ENCODE measurements at places on chromosomes 13 and 19.

DNA sequence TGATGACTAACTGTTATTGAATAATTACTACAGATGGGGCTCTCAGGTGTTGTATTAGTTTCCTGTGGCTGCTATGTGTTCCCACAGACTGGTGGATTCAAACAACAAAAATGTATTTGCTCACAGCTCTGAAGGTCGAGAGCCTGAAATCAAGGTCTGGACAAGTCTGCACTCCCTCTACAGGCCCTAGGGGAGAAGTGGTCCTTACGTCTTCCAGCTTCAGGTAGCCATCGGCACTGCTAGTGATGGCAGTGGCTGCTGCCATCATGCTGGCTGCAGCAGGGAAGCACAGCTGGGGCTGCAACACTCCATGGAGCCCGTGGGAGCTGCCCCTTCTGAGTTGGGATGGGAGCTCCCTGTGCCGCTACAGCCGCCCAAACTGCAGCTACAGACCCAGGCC, 1.9 kb downstream of the TEX26 start:
- DNase-seq: no peak

- DNase-seq: no peak
Measured at GRCh38 chr19:41195675-41196497, 2.9 kb downstream of the CYP2S1 start.

- DNase-seq: no peak
Measured at GRCh38 chr13:109790942-109791605, 4.7 kb upstream of the IRS2 start.

GRCh38 chr13:38763446-38764381, 76.8 kb downstream of the FREM2 start:
- no peak for DNase-seq

DNA sequence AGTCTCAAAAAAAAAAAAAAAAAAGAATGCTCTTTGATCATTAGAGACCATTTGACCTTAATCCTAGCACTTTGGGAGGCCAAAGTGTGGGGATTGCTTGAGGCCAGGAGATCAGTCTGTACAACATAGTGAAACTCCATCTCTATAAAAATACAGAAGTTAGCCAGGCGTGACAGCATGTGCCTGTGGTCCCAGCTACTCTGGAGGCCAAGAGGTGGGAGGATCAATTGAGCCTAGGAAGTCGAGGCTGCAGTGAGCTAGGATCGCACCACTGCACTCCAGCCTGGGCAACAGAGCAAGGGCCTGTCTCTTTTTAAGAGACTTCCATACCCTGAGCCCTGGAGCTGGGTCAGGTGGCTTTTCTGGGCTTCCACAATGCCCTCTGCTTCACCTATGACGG, 11.5 kb upstream of the COLGALT1 start:
- no peak for DNase-seq

- DNase-seq: no peak
Measured at GRCh38 chr19:38878575-38879399, 712 bp upstream of the RINL start.

GRCh38 chr13:51803422-51804294, at the start of gene DHRS12:
DHRS12 (minus strand) TSS chr13:51804163; CDS start chr13:51799659, 4,504 bp downstream.
- no peak for DNase-seq

- DNase-seq: no peak
Measured at GRCh38 chr19:39059302-39059701, 24.9 kb upstream of the ACP7 start.

GRCh38 chr13:113047587-113047986, 58.0 kb upstream of the F7 start:
- DNase-seq: no peak

- DNase-seq: no peak
Measured at GRCh38 chr19:17011485-17011884, 15.1 kb downstream of the CPAMD8 start.

DNA sequence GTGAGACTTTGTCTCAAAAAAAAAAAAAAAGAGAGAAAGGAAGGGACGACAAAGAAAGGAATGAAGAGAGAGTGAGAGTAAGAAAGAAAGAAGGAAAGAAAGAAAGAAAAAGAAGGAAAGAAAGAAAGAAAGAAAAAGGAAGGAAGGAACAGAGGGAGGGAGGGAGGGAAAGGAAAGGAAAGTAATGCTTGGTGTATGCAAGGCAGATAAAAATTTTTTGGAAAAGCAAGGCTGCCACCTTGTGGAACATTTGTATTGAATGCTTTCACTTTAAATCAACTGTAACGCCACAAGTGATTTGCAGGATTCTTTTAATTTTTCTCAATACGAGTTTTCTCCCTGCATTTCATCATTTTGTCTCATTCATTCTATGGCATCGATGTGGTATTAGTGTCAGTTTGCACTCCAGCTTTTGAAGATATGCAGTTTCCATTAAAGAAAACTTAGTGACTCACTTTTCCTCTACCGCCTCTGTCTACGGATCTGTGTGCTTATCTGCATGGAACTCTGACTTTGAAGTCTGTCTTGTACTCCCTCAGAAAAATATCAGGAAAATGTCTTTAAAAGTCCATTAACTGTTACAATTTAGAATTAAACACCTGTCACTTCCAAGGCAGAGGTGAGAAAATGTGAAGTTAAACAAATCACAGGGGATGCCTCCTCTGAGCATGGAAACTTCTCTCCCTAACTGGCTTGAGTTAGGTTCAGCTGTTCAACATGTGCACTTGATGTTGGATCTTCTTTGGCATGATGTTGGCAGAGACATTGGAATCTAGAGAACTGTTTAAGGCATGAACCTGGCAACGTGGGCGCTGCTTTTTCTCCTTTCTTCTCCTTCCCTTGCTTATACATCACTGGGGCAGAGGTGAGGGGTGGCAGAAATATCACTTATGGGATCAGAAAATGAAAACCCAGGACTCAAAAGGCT, 20.0 kb upstream of the ZDHHC20 start:
- DNase-seq: peak; percentile 55

- DNase-seq: no peak
Measured at GRCh38 chr13:59416561-59416960, 747.2 kb downstream of the DIAPH3 start.

DNA sequence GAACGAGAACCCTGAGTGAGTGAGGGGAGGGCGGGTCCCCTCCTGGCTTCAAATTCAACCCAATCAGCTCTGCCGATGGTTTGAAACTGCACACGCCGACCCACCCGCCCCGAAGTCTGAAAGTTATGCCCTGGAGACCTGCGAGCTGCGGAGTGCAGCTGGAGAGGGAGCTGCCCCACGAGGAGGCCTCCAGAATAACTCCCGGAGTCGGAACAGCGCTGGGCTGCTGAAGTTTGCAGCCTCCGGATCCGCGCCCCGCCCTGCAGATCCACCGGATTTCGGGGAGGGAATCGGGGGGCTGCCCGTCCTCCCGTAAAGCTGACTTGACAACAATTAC, 7.0 kb downstream of the POU4F1 start:
- no peak for DNase-seq

GRCh38 chr19:44303976-44304568, 753 bp downstream of the ZNF235 start:
- no peak for DNase-seq

GRCh38 chr19:12789098-12789903, 2.0 kb upstream of the JUNB start:
- DNase-seq: no peak

- no peak for DNase-seq
Measured at GRCh38 chr13:112984954-112985802, 16.2 kb downstream of the MCF2L start.

- no peak for DNase-seq
Measured at GRCh38 chr19:39926170-39926760, 8.2 kb downstream of the FCGBP start.

GRCh38 chr19:18814063-18814462, 17.7 kb upstream of the UPF1 start:
- DNase-seq: no peak

DNA sequence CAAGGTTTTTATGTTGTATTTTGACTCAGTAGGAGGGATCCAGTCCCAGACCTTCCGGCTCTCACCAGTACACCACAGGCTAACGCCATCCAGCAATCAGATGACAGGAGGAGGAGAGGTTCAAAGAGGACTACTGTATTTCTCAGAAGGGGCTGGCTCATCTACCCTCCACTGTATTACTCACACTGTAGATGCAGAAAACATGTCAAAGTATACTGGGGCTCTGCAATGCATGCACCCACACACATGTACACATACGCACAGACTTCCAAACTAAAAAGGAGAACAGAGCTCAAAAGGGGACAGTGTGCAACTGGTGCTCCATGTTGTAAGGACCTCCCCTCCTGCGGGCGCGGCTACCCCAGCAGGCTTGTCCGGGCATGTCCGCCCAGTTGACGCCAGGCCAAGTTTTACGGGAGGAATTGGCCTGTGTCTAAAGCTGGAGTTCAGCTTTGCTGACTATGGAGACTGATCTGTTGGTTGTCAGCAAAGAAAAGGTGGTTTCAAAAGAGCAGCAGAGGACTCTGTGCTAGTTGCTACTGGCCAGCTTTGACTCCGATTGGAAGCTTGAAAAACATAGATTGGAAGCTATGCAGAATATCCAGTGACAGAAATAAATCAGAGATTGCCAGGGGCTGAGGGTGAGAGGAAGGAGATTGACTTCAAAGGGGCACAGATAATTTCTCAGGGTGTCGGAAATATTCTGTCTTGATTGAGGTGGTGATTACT, 314.2 kb downstream of the DLEU7 start:
- DNase-seq: peak; percentile 88

- no peak for DNase-seq
Measured at GRCh38 chr13:87128036-87128435, 543.1 kb upstream of the SLITRK5 start.

DNA sequence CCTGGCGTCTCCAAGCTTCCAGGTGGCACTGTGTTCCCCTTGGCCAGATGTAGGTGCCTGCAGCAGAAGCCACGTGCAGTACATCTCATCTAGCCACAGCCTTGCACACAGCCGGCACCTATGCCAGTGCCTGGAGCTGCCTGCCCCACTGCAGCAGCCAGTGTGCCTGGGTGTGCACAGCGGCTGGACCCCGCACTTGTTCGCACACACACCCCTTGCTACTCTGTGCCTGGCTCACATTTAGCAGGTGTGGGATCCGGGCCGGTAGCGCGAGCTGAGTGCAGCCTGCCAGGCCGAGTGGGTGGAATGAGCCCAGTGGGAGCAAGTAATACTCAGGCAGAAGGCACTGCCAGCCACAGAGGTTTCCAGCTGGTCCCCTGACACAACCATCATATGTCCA, 26.9 kb upstream of the RBM26 start:
- no peak for DNase-seq

DNA sequence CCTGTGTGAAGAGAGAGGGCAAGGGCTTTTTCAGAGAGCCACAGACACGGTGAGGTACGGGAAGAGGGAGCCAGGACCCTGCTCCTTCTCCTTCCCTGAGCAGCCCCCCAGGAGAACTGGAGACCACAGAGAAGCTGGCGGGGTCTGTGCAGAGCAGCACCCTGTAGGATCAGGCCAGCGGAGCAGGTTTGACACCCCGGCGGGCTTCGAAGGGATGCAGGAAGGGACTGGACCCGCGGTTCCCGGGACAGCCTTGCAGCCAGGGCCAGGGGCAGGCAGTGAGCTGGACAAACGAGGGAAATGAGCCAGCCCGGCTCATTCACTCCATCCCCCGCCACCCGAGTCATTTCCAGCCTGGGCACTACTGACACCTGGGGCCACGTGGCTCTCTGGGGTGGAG, 22.2 kb downstream of the CPAMD8 start:
- DNase-seq: no peak

DNA sequence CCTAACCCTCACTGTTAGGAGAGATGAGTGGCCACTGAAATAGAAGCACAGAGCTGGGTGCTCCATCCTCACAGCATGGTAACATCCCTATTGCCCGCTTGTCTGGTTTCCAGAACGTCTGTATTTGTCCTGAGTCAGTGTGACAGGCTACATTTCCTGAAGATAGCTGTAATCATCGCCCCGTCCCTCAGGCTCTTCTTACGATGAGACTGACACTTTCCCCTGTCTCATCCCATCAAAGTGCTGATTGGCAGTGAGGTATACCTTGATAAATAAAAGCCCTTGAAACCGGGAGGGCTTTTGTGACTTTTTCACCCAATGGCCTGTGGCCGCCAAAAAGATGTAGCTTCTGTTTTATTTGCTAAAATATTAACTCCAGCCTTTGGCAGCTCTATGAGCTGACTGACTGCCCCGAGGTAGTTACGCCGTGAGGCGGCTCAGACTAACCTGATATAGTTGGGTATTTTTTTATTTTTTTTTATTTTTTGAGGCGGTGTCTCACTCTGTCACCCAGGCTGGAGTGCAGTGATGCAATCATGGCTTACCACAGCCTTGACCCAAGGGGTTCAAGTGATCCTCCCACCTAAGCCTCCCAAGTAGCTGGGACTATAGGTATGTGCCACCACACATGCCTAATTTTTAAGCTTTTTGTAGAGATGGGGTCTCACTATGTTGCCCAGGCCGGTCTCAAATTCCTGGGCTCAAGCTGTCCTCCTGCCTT, 5.7 kb upstream of the LRRC4B start:
- no peak for DNase-seq

- no peak for DNase-seq
Measured at GRCh38 chr19:41606215-41606837, 20.5 kb downstream of the CEACAM4 start.

DNA sequence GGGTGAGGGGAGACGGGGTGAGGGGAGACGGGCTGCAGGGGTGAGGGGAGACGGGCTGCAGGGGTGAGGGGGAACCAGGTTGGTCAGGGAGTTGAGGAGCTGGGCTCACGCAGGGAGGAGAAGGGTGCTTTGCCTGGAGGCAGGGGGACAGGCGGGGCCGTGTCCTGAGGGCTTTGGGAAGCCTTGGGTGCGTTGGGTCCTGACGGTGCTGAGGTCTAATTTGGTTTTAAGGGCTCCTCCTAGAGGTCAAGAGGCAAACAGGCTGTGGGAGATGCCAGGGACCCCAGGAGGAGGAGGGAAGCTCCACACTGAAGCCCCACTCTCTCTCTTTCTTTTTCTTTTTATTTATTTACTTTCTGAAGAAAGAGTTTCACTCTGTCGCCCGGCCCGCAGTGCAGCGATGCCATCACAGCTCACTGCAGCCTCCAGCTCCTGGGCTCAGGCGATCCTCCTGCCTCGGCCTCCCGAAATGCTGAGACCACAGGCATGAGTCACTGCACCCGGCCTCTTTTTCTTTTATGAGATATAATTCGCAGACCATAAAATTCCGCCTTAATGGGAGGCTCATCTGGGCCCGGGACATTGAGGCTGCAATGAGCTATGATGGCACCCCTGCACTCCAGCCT, 9.3 kb upstream of the MISP start:
- no peak for DNase-seq

GRCh38 chr19:56119582-56119978, 1.5 kb downstream of the ZNF787 start:
- no peak for DNase-seq

GRCh38 chr19:15584541-15585115, 30.4 kb upstream of the CYP4F8 start:
- peak; percentile 4 for DNase-seq

GRCh38 chr19:4083677-4084546, 17.2 kb upstream of the ZBTB7A start:
- no peak for DNase-seq

GRCh38 chr13:51913421-51914136, 51.8 kb downstream of the CCDC70 start:
- DNase-seq: no peak

- no peak for DNase-seq
Measured at GRCh38 chr13:42707048-42707447, 74.3 kb upstream of the FAM216B start.

DNA sequence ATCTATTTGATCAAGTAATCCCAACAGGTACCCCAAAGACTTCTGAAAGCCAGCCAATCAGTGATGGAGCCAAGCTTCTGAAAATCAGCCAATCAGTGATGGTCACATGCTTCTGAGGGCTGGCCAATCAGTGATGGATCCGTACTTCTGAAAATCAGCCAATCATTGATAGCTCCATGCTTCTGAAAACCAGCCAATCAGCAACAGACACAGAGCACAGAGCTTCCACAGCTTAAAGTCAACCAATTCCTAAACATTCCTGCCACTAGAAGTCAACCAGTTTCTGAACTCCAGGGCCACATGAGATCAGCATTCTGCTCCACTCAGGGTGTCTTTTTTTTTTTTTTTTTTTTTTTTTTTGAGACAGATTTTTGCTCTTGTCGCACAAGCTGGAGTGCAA, 8.2 kb upstream of the HSD17B14 start:
- DNase-seq: no peak

Data from AG09309 (cell line).